ENCODE measurements at places on chromosomes 7 and 10.

DNA sequence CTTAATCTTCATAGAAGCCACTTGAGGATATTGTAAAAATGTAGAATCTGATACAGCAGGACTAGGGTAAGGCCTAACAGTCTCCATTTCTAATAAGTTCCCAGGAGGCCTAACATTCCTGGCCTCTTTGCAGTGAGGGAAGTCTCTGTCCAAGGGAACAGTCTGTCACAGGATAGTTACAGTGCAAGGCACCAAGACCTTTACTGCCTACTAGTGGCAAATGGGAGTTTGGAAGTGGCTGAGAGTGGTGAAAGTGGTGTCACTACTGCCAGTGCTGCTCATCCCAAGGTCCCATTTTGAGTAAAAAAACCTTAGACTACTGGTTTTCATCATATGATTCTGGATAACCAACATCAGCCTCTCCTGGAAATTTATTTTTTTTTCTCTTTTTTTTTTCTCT is 619.5 kb upstream of the SEMA3D start:
- DNase-seq, result no peak

- no peak for DNase-seq
Measured at GRCh38 chr7:27115221-27116026, 12.9 kb upstream of the HOXA2 start.

GRCh38 chr10:103479135-103479534 is at the start of gene CALHM3:
TSS of gene CALHM3 (minus strand) at chr10:103479240. CDS start at chr10:103479032, 208 bp downstream.
- DNase-seq, result no peak

DNA sequence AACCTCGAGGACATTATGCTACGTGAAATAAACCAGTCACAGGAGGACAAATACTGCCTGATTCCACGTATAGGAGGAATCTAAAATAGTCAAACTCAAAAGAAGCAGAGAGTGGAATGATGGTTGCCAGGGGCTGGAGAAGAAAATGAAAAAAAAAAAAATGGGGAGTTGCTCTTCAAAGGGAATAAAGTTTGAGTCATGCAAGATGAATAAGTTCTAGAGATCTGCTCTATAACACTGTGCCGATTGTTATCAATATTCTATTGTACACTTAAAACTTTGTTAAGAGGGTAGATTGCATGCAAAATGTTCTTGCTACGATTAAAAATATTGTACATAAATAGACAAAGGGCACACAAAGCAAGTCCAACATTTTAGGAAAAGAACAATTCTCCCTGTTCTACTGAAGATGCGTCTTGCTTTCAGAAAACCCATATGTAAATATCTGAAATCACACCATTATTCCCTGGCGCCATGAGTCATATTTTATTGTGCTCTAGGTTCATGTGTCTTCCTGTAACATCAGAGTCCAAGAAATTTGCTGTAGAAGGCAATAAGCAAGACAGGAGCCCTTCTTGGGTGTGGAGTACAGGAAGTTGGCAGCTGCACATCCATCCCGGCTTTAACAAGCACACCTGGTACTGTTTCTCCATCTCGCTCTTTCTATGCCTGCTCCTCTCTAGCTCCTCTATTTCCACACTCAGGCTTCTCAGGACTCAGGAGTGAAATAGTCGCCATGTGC is 145.9 kb downstream of the GFRA1 start:
- DNase-seq, result no peak

DNA sequence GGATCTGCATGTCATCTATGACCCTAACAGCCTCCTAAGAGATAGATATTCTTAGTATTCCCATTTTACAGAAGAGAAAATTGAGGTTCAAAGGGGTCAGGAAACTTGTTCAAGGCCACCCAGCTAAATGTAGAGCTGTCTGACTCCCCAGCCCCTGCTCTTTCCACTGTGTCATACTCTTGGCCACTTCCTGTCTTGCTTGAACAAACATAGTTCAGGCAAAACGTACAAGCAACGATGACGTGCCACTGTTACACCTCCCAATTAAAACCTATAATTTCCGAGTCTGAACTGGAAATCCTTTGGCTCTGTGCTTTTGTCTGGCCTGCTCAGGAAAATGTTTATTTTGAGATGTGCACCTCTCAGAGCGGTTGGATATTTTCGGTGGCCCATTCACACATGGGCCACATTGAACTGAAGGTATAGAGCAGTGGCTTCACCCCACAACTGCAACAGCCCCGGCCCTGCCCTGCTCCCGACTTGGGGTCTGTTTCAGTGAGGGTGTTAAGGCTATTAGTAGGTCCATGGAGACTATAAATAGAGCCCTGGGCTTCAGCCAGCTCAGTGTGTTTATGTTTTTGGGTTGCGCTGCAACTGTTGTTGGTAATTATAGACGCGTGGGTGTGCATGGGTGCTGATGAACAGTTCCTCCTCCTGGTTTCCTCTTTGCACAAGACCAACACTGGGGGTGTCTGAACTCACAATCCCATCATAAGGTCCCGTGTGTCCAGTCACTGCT is 172.3 kb upstream of the ADO start:
- no peak for DNase-seq

DNA sequence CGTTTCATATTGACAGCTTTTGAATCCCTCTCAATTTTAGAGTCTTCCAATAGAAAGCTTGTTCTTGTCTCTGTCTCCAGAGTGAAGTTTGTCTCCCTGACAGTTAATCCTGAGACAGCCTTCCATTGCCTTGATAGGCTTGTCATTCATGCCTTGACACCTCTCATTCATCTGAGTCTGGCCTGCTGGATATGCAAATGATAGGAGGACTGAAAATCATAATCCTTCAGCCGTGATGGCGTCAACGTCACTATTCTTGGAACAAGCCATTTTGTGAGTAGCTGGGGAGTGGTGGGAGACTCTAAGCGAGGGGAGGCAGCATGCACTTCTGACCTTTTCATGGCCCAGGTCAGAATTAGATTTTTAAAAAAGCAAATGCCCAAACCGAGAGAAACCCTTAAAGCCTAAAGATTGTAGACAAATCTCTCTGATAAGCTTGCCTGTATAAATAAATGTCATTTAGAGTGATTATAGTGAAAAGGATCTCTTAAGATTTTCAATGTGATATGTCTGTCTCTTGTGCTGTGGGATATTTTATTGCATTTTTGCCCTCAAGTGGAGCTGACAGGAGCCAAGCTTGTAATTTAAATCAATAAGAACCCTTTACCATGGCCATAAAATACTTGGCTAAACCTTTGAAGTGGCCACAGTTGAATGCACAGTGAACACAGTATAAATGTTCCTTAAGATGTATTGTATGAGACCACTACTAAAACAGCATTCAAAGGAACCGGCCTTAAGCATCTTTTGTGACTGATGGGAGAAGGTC is 148.8 kb downstream of the SNX10 start:
- DNase-seq, result peak; percentile 97

DNA sequence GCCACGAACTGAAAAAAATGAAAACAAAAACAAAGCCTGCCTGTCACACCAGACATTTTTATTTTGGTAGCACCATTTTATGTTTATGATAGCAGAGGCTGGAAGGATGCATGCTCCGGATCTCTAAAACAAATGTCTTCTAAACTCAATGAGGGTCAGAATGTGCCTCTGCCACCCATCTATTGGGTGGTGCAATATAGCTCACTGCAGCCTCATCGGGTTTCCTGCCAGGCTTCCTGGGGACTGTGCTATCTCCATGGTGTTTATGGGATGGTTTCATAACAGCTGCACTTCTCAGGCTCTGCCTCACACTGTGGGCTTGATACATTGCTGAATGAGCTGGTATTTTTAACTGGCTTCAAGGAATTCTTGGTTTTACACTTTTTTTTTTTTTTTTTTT is 94.4 kb downstream of the ITIH5 start:
- DNase-seq, result no peak

- DNase-seq, result no peak
Measured at GRCh38 chr10:92142949-92143348, 147.9 kb downstream of the CPEB3 start.

GRCh38 chr7:127941476-127942210 is 89.6 kb downstream of the LRRC4 start:
- DNase-seq, result no peak

GRCh38 chr10:84331091-84331490 is 2.7 kb downstream of the CCSER2 start:
- no peak for DNase-seq

- DNase-seq, result no peak
Measured at GRCh38 chr10:61921143-61921542, 19.6 kb downstream of the ARID5B start.

DNA sequence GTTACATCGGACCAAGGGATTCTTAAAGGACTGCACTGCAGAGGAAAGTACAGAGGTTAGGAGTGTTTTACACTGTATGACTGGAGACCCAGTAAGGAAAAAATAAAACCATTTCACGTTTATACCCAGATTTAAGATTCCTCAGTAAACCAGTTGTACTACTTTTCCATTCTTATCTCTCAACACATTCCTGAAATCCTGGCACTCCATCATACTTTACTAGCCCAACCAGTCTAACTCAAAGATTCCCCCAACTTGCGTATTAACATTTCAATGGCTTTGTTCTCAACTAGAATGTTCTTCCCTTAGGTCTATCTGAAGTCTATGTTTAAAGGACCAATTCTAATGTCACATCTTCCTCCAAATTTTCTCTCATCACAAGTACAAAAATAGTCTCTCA is 8.0 kb downstream of the CCDC186 start:
- no peak for DNase-seq

DNA sequence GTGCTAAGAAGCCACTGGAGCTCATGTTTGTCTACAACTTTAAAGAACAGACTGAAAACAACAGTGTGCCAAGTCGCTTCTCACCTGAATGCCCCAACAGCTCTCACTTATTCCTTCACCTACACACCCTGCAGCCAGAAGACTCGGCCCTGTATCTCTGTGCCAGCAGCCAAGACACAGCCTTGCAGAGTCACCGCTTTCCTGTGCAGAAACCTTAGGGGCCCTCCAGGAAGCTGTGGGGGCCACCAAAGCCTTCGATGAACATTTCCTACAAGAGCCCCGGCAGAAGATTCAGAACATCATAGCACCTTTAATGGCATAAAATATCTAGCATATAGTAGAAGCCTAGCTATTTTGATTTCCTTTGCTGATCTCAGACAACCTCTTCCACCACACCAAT is 88.0 kb upstream of the PRSS58 start:
- DNase-seq, result no peak

DNA sequence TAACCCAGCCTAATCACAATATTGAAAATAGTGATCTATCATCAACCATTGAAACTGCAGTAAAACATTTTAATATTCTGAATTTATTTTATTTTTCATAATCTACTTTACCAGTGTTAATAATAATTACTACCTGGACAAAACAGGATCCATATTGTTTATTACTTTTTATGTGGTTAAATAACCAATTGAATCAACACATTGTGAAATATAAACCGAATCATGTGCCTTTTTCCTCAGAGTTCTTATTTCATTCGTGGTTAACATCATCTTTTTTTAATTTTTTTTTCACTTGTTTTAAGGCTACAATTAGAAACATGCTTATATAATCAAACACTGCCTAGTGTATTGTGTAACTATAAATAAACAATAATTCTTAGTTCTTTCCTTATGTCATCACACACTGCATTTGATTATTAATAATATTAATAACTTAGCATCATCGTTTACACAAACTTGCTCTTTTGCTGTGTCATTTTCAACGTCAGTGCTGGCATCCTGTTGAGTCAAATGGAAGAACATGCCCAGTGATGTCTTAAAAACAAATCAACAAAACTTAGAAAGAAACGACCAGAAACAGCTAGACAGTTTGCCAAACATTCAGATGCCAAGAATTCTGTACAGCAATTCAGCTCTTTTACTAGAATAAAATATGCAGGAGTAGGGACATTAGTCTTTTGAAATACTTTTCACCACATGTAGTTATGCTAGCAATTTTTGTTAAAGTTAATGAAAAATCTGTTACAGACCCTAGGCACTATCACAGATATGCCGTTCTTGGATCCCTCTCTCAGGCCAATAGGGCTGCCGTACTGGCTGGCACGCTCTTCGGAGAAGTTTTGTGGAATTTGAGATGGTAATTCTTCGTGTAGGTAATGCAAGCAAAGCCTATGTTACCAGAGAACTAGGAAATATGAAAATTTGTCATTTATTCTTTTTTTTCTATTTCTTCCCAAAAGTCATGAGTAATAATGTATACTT is 330.4 kb upstream of the SEMA3A start:
- no peak for DNase-seq

GRCh38 chr7:34454381-34454780 is 203.6 kb upstream of the NPSR1 start:
- no peak for DNase-seq

- DNase-seq, result no peak
Measured at GRCh38 chr7:1407892-1408291, 51.4 kb downstream of the MICALL2 start.

- DNase-seq, result no peak
Measured at GRCh38 chr7:25885057-25885576, 266.9 kb upstream of the NFE2L3 start.

DNA sequence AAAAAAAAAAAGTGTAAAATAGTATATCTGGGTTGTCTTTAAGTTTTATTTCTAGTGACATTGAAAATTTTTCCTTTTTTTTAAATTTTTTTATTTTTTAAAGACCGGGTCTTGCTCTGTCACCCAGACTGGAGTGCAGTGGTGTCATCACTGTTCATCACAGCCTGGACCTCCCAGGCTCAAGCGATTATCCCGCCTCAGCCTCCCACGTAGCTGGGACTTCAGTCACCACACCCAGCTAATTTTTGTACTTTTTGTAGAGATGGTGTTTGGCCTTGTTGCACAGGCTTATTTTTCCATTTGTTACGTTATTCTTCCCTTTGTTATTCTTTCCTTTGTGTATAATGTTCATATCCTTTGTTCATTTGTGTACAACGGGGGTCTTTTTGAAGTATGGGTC is 30.1 kb downstream of the TSPAN14 start:
- DNase-seq, result no peak

DNA sequence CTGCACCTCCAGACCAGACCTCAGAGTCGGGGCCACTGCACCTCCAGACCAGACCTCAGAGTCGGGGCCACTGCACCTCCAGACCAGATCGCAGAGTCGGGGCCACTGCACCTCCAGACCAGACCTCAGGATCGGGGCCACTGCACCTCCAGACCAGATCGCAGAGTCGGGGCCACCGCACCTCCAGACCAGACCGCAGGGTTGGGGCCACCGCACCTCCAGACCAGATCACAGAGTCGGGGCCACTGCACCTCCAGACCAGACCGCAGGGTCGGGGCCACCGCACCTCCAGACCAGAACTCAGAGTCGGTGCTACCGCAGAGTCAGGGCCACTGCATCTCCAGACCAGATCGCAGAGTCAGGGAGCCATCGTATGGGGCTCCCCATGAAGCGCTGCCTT is 105.9 kb downstream of the ACTR3B start:
- no peak for DNase-seq

- DNase-seq, result no peak
Measured at GRCh38 chr7:131027287-131027773, 293.3 kb upstream of the KLF14 start.

- no peak for DNase-seq
Measured at GRCh38 chr10:72598769-72599701, 26.8 kb downstream of the MICU1 start.

- DNase-seq, result no peak
Measured at GRCh38 chr7:36201122-36201723, 48.2 kb downstream of the EEPD1 start.

DNA sequence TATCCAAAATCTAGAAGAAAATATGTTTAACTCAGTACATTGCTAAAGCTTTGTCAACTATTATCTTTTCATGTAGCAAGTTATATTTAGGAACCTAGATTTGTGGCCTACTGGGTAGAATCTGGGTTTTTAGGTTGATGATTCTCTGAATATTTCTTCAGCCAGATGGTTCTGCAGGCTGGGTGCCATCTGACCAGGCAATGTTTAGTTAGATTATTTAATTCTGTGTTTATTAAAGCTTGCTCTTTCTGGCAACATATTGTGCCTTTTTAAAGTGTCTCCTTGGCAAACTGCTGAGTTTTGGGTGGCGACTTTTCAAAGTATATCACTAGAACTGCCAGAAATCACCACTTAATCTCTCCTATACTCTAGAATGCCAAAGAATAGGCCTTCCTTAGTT is 114.1 kb downstream of the LHFPL3 start:
- no peak for DNase-seq
